A172 (cell line): ENCODE measurements at places on chromosomes 11 and 22.

- DNase-seq: no peak
Measured at GRCh38 chr22:22198751-22199150, 45.8 kb upstream of the VPREB1 start.

GRCh38 chr22:44521326-44522074 lies 23.5 kb upstream of the RTL6 start:
- no peak for DNase-seq

GRCh38 chr11:45056529-45056928 lies 89.9 kb upstream of the PRDM11 start:
- no peak for DNase-seq

DNA sequence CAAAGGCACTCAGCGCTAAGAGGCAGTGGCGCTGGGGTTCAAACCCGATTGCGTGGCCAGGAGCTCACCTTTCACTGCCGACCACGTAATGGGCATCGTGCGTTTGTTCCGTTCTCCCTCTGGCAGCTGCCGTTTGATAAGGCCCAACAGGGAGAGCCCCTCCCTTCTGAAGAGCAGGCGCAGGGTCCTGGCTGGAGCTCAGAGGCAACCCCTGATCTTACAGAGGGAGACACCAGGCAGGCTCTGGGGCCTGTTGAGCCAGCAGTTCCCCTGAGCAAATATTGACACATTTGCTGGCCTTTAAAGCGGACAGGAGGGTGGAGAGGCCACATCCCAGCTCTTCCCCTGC lies 11.7 kb upstream of the C1QTNF6 start:
- DNase-seq: no peak

DNA sequence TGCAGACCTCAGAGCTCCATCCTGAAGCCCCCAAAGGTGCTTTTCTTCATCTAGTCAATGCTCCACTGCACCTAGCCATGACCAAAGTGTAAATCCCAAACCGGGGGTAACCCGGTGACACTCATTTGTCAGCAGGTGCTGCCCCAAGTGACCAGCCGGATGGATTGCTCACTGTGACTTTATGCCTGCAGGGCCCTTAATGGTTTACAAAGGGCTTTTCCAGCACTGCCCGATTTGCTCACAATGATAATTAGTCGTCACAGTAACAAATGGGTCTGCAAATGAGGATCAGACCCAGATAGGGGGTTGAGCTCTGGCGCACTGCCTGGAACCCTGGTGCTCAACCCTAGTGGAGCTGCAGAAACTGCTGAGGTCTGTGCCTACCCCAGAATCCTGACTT lies 45.7 kb upstream of the CD5 start:
- no peak for DNase-seq

DNA sequence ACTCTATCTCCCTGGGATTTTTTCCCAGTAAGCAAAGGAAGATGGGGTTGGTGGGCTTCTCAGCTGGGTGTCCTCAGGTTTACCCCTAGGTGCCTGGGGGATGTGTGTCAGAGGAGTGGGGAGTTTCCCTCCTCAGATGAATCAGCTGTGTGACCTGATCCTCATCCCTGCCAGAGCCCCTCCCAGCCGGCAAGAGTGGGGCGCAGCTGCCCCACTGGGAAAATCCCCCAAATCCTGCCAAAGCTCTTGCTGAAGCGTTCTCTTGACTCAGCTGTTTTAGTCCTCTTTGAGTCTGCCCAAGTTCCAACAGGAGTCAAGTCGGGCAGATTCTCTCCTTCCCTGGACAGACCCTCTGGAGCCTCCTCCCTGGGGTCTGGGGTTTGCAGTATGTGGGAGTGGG lies 6.0 kb downstream of the C11orf68 start:
- DNase-seq: peak; percentile 93
